ENCODE measurements at places on chromosomes 4 and X.

DNA sequence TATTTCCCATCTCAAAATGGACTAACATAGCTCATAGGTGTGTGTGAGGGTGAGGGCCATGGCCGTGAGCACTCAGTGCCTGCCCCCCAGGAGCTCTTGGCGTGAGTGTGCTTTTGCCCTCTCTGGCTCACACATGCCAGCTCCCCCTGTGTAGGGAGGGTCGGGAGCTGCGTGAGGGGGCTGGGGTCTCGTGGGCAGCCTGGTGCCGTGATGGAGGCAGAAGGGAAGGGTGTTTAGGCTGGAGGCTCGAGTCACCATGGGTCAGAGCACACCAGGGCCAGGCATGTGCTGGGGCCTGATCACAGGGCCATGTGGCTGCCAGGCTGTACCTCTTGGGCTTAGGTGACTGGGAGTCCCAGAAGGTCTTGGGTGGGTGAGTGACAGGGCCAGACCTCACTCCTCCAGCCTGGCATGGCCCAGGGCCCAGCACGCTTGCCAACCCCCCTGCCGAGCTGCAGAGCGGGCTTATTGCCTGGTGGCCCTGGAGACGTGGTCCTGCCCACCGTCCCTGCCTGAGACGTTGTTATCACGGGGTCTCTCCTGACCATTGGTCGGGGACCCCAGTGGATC is 44.0 kb downstream of the ADRA2C start:
- no peak for DNase-seq

GRCh38 chrX:9569876-9570301 is 105.0 kb downstream of the TBL1X start:
- DNase-seq: no peak

- no peak for DNase-seq
These were observed at the start of gene CYSLTR1 for GRCh38 chrX:78327370-78328086. CYSLTR1 (minus strand) TSS chrX:78327611; CDS start chrX:78273746, 53,865 bp downstream.

- no peak for DNase-seq
These were observed 115.7 kb upstream of the MAP3K15 start for GRCh38 chrX:19630776-19631707.

DNA sequence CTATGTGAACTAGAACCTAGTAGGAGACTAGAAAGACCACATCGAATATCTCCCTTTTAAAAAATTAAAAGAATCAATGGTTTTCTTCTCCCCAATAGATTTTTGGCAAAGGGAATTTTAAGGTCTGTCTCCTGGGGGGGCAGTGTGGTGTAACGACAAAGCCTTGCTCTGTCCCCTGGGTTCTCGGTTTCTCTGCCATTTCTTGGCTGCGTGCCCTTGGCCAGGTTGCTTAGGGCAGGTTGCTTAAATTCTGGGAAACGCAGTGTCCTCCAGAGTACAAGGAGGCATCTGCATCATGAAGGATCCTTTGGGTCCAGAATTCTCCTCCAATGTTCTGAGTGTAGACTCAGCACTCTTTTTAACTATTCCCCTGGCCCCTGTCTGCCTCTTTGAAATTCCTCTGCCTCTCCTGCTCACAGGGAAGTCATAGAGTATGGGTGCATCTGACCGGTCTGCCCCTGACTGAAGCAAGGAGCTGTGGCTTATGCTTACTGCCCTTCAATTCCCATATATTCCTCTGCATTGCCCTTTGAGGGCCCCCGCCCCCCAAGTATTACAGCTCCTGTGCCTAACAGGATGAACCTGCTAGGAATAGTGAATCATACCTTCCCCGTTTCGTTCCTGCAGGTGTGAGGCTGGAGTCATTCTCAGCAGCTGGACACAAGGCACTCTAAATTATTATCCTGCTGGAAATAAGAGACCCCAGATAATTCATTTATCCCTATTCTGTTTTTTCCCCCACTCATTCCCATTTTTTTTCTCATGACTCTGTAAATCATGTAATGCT is 2.2 kb downstream of the KIT start:
- DNase-seq: no peak
